ENCODE measurements at places on chromosomes 7 and 10. TPM values are rescaled to one million over a fixed set of nuclear protein-coding genes. Genes with fewer than 3 reads are reported as not detected.

GRCh38 chr7:32175099-32175498 lies 104.9 kb upstream of the PDE1C start:
- DNase-seq, result no peak
- no peak overlapping the region for H3K4me3 ChIP-seq
- no peak overlapping the region for H3K27ac ChIP-seq
- no peaks in the 10 kb centered on the region for H3K4me1 ChIP-seq
- H3K27me3 ChIP-seq, result no peaks in the 10 kb centered on the region

Gene UBN2
- 7.0 TPM for total RNA-seq

DNA sequence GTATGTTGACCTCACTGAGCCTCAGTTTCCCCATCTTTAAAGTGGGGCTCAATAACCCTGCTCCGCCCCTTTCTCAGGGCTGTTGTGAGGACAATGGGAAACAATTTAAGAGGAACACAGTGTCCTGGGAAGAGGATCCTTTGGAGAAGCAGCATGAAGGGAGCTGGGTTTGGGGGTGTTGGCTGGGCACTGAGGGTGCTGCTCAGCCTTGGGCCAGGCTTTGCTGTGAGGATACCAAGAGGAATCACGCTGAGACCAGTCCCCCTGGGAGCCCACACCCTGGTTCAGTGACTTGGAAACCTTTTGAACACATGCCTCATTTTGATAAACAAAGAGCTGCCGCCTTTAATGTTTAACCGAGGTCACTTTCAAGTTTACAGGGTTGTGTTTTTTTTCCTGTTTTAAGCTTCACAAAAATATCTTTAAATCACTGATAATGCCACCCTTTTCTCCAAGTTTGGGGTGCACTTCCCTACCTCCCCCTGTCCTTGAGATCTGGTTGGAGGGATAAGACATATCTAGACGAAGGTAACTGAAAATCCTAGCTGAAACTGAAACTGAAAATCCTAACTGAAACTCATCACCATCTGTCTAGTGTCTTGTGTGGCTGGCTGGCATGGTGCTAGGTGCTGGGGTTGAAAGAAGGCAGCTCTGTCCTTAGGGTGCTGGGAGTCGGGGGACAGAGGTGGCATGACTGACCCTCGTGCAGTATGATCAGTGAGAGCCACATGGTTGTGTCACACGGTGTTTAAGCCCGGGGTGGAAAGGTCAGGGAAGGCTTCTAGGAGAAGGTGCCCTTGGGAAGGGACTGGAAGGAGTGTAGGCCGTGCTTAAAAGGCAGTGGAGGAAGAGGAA lies 27.7 kb downstream of the ZNF775 start:
- H3K4me1 ChIP-seq, result peaks cover 39% of the 10 kb centered on the region
- H3K4me3 ChIP-seq, result peak overlapping the region; percentile 79

- peak overlapping the region; percentile 39 for H3K4me3 ChIP-seq
- peak; percentile 72 for DNase-seq
- H3K36me3 ChIP-seq, result peaks cover 50% of the 10 kb centered on the region
- peak overlapping the region; percentile 88 for H3K27ac ChIP-seq
These were observed 18.4 kb downstream of the TSPAN14 start for GRCh38 chr10:80472234-80473095.

Gene ZNF786
- 4.3 TPM for total RNA-seq

Gene SCD
- 271 TPM for total RNA-seq

GRCh38 chr7:133091943-133092464 lies 10.1 kb upstream of the CHCHD3 start:
- H3K4me3 ChIP-seq, result no peak overlapping the region
- no peaks in the 10 kb centered on the region for H3K27me3 ChIP-seq
- H3K27ac ChIP-seq, result no peak overlapping the region
- no peak for DNase-seq

DNA sequence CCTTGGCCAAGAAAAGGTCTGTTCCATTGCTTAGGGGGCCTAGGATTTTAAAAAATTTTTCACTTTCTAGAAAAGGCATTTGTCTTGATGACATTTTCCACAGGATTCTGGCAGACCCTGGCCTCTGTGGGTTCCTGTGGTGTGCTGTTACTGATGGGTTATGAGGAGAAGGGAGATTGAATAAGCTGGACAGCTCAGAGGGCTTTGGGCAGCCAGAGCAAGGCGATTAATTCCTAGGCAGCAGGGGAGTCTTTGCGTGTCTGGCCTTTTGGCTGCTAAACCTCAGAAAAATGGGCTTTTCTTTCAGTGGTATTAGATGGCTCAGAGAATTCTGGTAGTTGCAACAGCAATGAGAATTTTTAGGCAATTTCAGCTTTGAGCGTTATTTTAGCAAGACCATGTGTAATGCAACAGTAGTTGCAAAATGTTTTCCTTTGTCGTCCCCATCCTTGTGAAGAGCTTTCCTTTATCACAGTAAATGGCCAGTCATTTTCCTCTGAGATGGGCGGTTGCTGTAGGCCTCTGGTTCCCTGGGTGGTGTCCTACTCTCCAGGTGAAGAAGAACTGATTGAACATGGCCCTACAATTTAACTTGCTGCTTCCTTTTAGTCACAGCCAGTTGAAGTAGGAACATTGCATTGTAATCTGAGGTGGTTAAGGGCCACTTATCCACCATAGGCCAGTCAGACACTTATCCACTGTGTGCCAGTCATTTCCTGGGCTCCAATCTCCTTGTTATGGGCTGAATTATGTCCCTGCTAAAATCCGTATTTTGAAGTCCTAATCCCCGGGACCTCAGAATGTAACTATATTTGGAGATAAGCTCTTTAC lies 43.2 kb downstream of the SH2D4B start:
- no peak overlapping the region for H3K27ac ChIP-seq
- H3K36me3 ChIP-seq, result no peaks in the 10 kb centered on the region
- DNase-seq, result no peak
- no peaks in the 10 kb centered on the region for H3K27me3 ChIP-seq
- no peaks in the 10 kb centered on the region for H3K4me1 ChIP-seq
- no peak overlapping the region for H3K4me3 ChIP-seq

- peak overlapping the region; percentile 93 for H3K27ac ChIP-seq
- peak; percentile 51 for DNase-seq
- peak overlapping the region; percentile 98 for H3K4me3 ChIP-seq
- peaks cover 2% of the 10 kb centered on the region for H3K36me3 ChIP-seq
These were observed 1.0 kb downstream of the LRCH4 start for GRCh38 chr7:100584683-100585510.

GRCh38 chr10:71840177-71840957 lies 10.7 kb downstream of the PSAP start:
- no peaks in the 10 kb centered on the region for H3K36me3 ChIP-seq
- H3K27me3 ChIP-seq, result no peaks in the 10 kb centered on the region
- H3K27ac ChIP-seq, result no peak overlapping the region
- no peak for DNase-seq
- H3K4me3 ChIP-seq, result no peak overlapping the region

DNA sequence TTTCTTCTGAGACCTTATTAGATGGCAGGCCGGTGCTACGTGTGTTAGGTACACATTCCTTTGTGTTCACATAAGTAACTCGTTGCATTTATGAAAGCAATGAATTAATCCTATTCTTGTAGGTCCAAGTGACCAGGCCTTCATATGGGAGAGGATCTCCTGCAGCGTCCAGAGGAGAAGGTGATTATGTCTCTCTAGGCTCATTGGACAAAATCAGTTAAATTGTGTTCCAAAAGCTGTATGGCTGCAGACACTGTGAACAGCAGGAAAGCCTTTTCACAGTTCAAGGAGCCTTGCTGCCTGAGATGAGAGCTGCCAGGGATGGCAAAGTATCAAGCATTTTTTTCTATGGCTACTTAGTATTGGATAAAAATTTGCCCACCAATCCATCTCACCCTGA lies 433.1 kb upstream of the FZD8 start:
- H3K4me1 ChIP-seq, result no peaks in the 10 kb centered on the region
- H3K27me3 ChIP-seq, result no peaks in the 10 kb centered on the region
- no peaks in the 10 kb centered on the region for H3K36me3 ChIP-seq
- H3K27ac ChIP-seq, result no peak overlapping the region
- DNase-seq, result no peak
- H3K4me3 ChIP-seq, result no peak overlapping the region

DNA sequence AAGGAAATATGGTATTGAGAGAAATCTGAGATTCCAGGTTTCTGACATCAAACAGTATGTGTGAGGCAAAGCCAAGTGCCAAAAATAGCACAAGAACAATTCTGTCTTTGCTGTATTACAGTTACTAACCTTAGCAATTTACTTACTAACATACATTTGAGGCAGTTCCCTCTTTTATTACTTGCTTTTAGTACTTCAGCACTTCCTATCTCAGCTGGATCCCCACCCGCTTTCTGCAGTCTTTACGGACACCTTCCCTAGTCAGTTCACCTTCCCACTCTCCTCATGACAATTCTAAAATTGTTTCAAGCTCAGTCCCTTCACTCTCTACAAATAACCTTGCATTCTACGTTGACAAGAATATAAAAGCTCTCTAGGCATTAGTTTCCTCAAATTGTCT lies 79.2 kb downstream of the ELAPOR2 start:
- H3K36me3 ChIP-seq, result no peaks in the 10 kb centered on the region
- H3K27me3 ChIP-seq, result no peaks in the 10 kb centered on the region
- peaks cover 29% of the 10 kb centered on the region for H3K4me1 ChIP-seq

Gene TLL2
- 0.09 TPM for total RNA-seq

Gene MCM10
- total RNA-seq, result 65.4 TPM

DNA sequence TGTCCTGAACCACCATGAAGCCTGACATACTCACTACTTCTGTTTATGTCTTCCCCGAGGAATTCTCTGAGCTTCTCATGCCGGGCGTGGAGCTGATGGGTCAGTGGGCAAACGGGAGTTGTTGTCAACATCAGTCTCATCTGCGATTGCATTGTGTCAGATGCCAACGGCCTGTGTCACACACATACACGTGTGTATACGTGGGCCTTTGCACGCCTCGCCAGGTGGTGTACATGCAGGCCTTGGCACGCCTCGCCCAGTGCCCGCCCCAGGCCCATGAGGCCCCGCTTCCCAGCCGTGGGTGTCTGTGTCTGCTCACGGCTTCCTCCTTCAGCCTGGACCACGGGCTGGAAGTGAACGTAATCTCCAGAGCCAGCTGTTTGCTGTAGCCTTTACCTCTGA lies 7.5 kb upstream of the CSGALNACT2 start:
- H3K4me1 ChIP-seq, result peaks cover 27% of the 10 kb centered on the region
- no peaks in the 10 kb centered on the region for H3K36me3 ChIP-seq
- H3K4me3 ChIP-seq, result no peak overlapping the region
- H3K27me3 ChIP-seq, result no peaks in the 10 kb centered on the region
- peak; percentile 0 for DNase-seq

- H3K36me3 ChIP-seq, result peaks cover 14% of the 10 kb centered on the region
- no peak overlapping the region for H3K27ac ChIP-seq
- DNase-seq, result no peak
- no peaks in the 10 kb centered on the region for H3K27me3 ChIP-seq
These were observed 25.8 kb downstream of the WBP1L start for GRCh38 chr10:102769375-102770107.

GRCh38 chr7:102117743-102118142 lies 168.9 kb upstream of the SH2B2 start:
- no peak overlapping the region for H3K27ac ChIP-seq
- peaks cover 11% of the 10 kb centered on the region for H3K4me1 ChIP-seq
- DNase-seq, result no peak
- no peak overlapping the region for H3K4me3 ChIP-seq
- H3K27me3 ChIP-seq, result no peaks in the 10 kb centered on the region

Gene ZNF736
- 27.2 TPM for total RNA-seq

Gene IFIT1
- 6.1 TPM for total RNA-seq

DNA sequence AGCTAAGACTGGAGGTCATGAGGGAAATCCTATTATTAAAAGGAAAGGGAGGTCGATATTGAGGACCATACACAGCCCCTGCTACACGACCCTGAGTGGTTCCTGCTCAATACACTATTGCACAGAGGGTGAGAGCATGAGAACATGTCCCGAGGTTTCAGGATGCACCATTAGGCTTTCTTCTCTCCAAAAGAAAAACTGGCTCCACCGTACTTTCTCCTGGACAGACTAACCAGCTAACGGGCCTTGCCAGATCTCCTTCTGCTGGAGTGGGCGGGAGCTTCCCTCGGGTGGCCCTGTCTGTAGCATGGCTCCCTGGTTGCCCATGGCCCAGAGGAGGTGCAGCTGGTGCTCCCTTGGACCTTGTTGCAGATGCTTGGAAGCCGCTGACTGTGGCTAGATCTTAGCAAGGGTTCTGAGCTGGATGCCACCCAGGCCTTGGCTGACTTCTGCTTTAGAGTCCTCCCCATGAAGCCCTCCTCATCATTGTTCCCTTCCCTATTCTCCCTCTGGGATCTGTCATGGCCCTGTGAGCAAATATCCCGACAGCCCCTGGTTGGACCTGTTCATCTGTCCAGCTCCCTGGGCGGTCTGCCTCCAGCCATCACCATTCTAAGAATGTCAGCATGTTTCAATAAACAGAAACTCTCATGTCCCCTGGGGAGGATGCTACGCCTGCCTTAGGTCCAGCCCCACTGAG lies 52.9 kb upstream of the SHH start:
- H3K36me3 ChIP-seq, result no peaks in the 10 kb centered on the region
- H3K27ac ChIP-seq, result no peak overlapping the region
- H3K4me1 ChIP-seq, result no peaks in the 10 kb centered on the region
- H3K27me3 ChIP-seq, result peaks cover 3% of the 10 kb centered on the region
- H3K4me3 ChIP-seq, result no peak overlapping the region

Gene ZNF775
- total RNA-seq, result 4.7 TPM

- no peak overlapping the region for H3K4me3 ChIP-seq
- DNase-seq, result no peak
These were observed 149.6 kb upstream of the PRPS1L1 start for GRCh38 chr7:18177129-18177814.

GRCh38 chr10:102313221-102313896 lies 68.0 kb downstream of the GBF1 start:
- no peak overlapping the region for H3K27ac ChIP-seq
- no peak for DNase-seq
- no peaks in the 10 kb centered on the region for H3K27me3 ChIP-seq
- H3K4me3 ChIP-seq, result no peak overlapping the region

GRCh38 chr10:44908936-44909630 lies 2.1 kb upstream of the TMEM72 start:
- H3K4me1 ChIP-seq, result peaks cover 11% of the 10 kb centered on the region
- H3K36me3 ChIP-seq, result no peaks in the 10 kb centered on the region
- no peaks in the 10 kb centered on the region for H3K27me3 ChIP-seq
- no peak overlapping the region for H3K4me3 ChIP-seq

Gene ASAH2
- 2.9 TPM for total RNA-seq

Gene ANK3
- 12.0 TPM for total RNA-seq

GRCh38 chr10:110032801-110033700 lies 25.3 kb downstream of the ADD3 start:
- no peak for DNase-seq
- H3K4me3 ChIP-seq, result no peak overlapping the region
- peaks cover 66% of the 10 kb centered on the region for H3K4me1 ChIP-seq

- no peak overlapping the region for H3K4me3 ChIP-seq
- no peak for DNase-seq
- no peaks in the 10 kb centered on the region for H3K36me3 ChIP-seq
- H3K27ac ChIP-seq, result no peak overlapping the region
- no peaks in the 10 kb centered on the region for H3K27me3 ChIP-seq
These were observed 6.4 kb upstream of the GOLGA7B start for GRCh38 chr10:97843281-97843671.

- H3K27me3 ChIP-seq, result no peaks in the 10 kb centered on the region
- H3K36me3 ChIP-seq, result peaks cover 22% of the 10 kb centered on the region
- H3K4me3 ChIP-seq, result no peak overlapping the region
- DNase-seq, result no peak
These were observed 10.3 kb downstream of the TBL2 start for GRCh38 chr7:73567846-73568685.

Gene ADO
- total RNA-seq, result 28.9 TPM

All from activated CD8-positive, alpha-beta T cell treated with anti-CD3 and anti-CD28 coated beads for 36 hours (primary cell).